ENCODE measurements at places on chromosomes 2 and 18.

DNA sequence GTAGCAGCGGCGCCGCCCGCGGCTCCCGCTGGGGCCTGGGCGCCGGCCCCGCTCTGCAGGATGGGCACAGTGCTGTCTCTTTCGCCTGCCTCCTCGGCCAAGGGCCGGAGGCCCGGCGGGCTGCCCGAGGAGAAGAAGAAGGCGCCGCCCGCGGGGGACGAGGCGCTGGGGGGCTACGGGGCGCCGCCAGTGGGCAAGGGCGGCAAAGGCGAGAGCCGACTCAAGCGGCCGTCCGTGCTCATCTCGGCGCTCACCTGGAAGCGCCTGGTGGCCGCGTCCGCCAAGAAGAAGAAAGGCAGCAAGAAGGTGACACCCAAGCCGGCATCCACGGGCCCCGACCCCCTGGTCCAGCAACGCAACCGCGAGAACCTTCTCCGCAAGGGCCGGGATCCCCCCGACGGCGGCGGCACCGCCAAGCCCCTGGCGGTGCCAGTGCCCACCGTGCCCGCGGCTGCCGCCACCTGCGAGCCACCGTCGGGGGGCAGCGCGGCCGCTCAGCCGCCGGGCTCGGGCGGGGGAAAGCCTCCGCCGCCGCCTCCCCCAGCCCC lies 369 bp downstream of the CDK5R2 start:
- no peak for DNase-seq

GRCh38 chr2:48287976-48288375 lies 242.0 kb upstream of the STON1 start:
- no peak for DNase-seq

GRCh38 chr18:61953161-61953560 lies 60.4 kb upstream of the RNF152 start:
- DNase-seq = no peak

- no peak for DNase-seq
Observed at GRCh38 chr2:129297430-129297829, 682.0 kb upstream of the RAB6C start.

GRCh38 chr18:77103991-77104531 lies 28.5 kb downstream of the MBP start:
- no peak for DNase-seq

- DNase-seq = no peak
Observed at GRCh38 chr2:140201572-140201971, 1421.4 kb upstream of the NXPH2 start.

DNA sequence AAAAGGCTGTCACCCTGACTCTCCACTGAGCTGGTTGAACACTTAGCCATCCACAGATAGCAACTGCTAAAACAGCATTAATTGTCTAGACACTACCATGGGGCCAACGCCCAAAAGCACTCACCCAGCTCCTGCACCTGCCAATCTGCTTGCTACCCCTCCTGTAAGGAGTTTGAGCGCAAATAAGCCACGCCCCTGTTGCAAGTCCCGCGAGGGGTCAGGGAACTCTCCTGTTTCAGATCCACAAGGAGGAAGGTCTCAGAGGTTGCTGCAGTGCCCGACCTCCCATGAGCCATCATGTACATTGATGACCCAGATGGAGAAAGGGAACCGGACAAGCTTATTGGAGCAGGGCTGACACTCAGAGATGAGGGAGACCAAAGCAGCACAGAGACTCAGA lies 106.8 kb downstream of the ZNF516 start:
- DNase-seq = no peak

GRCh38 chr2:112941753-112942653 lies 31.0 kb downstream of the IL37 start:
- peak; percentile 79 for DNase-seq

DNA sequence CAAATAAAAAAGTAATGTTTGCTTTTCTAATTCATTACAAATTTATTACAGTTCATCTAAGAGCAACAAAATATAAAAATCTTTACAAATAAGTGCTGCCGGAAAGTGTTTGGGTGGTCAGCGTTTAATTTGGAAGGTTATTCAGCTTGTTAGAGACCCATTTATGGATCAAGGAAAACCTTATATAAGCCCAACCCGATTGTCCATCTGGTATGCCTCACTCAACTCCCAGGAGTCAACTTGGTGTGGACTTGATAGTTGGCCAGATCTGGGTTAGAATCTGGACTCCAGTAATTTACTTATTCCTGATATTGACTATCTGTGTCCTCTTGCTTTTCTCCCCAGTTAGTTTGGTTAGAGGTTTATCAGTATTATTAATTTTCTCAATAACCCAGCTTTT lies 106.2 kb downstream of the KCTD1 start:
- DNase-seq = no peak

DNA sequence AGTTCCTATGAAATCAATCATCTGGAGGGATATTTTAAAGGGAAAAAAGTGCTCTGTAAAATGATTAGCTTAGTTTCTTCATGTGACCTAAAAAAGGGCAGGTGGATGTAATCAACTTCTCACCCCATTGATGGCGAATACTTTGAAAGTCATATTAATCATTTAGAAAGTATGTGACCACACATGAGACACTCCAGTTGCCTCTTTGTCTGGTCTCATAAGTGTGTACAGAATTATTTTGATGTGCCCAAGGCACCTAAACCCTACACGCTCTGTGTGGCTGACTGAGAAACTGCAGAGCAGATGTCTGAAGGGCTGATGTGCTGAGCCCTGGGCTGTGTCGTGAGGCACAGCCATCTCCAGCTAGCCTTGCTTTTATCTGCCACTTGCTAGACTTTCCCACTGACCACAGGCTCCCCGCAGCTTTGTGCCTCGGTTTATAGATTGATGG lies 26.9 kb downstream of the SGPP2 start:
- DNase-seq = no peak

GRCh38 chr2:190535121-190535439 lies 558 bp upstream of the NEMP2 start:
- no peak for DNase-seq

GRCh38 chr2:8456151-8457091 lies 225.4 kb upstream of the ID2 start:
- no peak for DNase-seq

DNA sequence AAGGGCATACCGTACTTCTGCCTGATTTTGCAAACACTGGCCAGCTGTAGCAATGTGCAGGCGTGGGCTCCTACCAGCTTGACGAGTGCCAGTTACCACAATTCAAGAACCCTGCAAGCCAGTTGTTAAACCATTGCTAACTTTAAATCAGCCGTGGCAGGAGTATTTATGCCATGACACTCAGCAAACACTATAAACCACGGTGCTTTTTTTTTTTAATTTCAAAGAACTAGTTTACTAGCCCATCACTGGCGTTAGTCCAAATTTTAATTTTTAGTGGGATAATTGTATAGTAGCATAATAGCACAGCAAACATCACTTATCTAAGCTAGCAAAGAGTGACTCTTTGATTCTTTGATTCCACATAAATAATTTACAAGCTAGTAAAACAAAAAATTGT lies 111.1 kb downstream of the COL4A4 start:
- no peak for DNase-seq

- DNase-seq = no peak
Observed at GRCh38 chr18:25599443-25599842, 247.5 kb upstream of the ZNF521 start.

- no peak for DNase-seq
Observed at GRCh38 chr2:63765117-63765516, 76.6 kb upstream of the UGP2 start.

GRCh38 chr2:27891673-27892105 lies 1.2 kb downstream of the BABAM2 start:
- no peak for DNase-seq

- no peak for DNase-seq
Observed at GRCh38 chr2:16314691-16315457, 350.8 kb downstream of the CYRIA start.
